ENCODE measurements at places on chromosomes 6 and 20.

DNA sequence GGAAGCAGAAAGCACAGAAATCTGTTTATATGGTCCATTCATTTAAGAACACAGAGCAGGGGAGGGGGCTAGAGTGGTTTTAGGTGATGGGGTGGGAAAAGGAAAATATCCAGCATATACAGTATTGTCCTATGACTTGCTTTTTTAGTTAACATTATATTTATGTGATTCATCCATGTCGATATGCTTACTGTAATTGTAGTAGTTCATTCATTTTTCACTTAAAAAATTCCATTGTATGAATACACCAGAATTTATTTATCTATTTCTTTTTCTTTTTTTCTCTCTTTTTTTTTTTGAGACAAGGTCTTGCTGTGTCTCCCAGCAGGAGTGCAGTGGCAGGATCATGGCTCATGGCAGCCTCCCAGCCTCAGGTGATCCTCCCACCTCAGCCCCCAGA, 9.6 kb upstream of the PRIM2 start:
- no peak for DNase-seq

DNA sequence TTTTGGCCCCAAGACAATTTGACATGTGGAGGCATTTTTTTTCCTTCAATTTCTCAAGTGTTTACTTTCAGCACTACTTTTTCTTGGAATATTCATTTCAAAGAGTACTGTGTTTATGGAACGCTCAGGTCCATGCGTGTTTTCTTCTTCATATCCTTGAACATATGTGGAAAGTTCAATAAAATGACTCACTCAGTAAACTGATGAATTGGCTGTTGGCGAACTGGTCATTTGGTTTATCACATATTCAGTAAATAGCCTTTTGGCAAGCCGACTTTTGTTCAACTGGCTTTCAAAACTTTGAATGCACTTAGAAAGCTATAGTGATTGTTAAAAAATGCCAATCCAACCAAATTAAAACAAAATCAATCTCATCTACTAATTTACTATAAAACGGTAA, 964.6 kb upstream of the SLC35B3 start:
- DNase-seq = no peak

GRCh38 chr6:37008484-37009465, 3.3 kb downstream of the FGD2 start:
- no peak for DNase-seq

DNA sequence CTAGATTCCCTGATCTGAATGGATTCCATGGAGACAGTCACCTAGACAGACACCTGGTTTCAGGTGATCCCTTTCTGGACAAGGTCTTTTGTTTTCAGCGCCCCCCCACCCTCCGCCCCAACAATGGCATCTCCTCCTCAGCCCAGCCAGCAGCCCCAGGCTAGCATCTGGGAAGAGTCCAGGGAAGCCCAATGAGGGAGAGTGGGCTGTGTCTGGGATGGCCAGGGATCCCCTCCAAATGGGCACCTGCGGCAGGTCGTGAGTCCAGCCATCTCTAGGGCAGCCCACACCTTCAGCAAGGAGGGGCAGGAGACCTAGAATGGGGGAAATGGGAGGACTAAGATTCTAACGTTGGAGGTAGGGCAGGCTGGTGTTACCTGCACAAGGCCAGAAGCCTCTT, 1.2 kb upstream of the SLC24A3 start:
- no peak for DNase-seq

GRCh38 chr6:39407446-39407993, 85.0 kb upstream of the KCNK16 start:
- no peak for DNase-seq

- no peak for DNase-seq
These were observed 54.3 kb downstream of the MKKS start for GRCh38 chr20:10379761-10380160.

GRCh38 chr6:11771473-11772048, 7.0 kb downstream of the ADTRP start:
- no peak for DNase-seq

DNA sequence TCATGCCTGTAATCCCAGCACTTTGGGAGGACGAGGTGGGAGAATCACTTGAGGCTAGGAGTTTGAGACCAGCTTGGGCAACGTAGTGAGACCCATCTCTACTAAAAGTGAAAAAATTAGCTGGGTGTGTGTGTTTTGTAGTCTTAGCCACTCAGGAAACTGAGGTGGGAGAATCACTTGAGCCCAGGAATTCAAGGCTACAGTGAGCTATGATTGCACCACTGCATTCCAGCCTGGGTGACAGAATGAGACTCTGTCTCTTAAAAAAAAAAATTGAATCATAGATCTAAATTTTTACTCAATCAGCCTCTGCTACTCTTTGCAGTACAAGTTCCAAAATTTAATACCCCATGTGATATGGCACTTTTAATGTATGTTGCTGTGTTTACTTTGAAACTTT, 121.6 kb downstream of the ARMC2 start:
- no peak for DNase-seq

- DNase-seq = no peak
These were observed 403.1 kb upstream of the ID4 start for GRCh38 chr6:19434065-19434464.

- no peak for DNase-seq
These were observed at the start of gene INSM1 for GRCh38 chr20:20367575-20368417. Gene INSM1 (plus strand): TSS chr20:20368104. CDS start chr20:20368268, 164 bp downstream.

- DNase-seq = no peak
These were observed 154.1 kb downstream of the FOXA2 start for GRCh38 chr20:22430154-22430745.

DNA sequence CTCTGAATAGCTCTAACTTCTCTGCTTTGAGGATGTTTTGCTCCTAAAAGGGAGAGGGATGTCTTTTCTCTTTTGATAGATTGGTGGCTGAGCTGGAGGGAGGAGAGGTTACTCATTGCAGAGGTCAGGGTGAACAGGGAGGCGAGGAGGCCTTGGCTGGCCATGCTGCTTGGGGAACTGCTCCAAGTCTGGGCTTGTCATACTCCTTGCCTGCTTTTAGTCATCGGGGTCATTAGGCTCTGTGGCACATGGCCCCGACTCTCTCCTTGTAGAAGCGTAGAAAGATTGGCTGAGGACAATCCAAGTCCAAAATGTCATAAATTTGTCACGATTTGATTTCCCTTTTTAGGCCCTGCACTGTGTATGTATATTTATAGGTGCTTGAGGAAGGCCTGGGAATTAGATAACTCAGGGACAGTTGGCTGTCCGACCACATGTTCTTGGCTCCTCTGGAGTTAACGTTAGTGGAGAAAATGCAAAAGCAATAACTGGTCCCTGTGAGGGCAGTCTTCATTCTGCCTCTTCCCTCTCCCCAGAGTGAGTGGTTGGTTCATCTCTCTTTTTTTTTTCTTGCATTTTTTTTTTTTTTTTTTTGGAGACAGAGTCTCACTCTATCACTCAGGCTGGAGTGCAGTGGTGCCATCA, 160.1 kb downstream of the SCP2D1 start:
- DNase-seq = no peak

GRCh38 chr6:159844737-159845645, 44.9 kb downstream of the PNLDC1 start:
- no peak for DNase-seq

DNA sequence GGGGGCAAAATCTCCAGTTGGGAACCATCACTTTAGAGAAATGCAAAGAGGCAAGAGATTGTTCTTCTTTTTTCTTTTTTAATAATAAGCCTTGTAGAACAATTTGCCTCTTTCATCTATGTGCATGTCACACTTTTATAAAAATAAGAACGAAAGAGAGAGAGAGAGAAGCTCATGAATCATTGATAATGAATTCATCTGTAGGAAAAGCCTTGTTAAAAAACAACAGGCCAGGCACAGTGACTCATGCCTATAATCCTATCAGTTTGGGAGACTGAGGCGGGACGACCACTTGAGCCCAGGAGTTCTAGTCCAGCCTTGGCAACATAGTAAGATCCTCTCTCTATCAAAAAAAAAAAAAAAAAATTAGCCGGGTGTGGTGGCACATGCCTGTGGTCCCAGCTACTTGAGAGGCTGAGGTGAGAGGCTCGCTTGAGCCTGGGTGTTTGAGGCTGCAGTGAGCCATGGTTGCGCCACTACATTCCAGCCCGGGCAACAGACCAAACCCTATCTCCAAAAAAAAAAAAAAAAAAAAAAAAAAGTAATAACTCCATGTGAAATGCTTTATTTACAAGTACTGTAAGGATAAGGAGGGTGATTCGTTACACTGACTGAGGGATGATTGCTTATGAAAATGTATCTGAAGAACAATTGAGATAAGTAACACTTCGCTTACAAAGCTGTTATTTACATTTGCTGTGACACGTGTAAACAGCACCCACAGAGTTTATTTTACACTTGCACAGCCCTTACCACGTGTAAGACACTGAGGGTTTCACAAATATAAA, 6.0 kb downstream of the CCN5 start:
- no peak for DNase-seq

- DNase-seq = no peak
These were observed 11.6 kb downstream of the TMEM200A start for GRCh38 chr6:130377371-130377770.

GRCh38 chr6:107020239-107020638, 7.8 kb upstream of the MTRES1 start:
- DNase-seq = no peak

GRCh38 chr6:54255886-54256285, 52.4 kb upstream of the TINAG start:
- DNase-seq = no peak

DNA sequence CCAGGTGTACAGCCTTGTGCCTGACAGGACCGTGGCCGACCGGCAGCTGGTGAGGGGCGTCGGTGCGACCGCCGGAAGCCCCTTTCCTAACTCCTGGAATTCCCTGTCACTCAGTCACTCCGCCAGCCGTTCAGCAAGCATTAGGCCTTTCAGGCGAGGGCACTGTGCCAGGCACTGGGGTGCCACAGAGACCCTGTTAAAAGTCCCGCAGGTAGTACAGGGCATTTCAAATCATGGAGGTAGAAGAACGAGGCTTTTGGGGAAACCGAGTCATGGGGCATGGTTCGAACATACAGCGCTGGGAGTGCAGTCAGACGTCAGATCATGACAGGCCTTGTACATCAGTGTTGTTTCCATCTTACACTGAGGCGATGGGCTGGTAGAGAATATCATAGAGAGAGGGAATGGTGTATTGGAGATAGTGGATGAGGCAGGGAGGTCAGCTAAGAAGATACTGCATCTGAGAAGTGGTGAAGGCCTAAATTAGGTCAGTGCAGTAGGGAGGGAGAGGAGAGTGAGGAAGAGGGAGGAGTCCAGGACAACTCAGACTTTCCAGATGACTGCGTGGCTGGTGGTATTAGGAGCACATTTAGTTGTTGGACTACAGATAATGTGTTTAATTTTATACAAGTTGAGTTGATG, 892 bp upstream of the DXO start:
- DNase-seq = no peak

- DNase-seq = no peak
These were observed 49.4 kb downstream of the ORC3 start for GRCh38 chr6:87639373-87639772.

DNA sequence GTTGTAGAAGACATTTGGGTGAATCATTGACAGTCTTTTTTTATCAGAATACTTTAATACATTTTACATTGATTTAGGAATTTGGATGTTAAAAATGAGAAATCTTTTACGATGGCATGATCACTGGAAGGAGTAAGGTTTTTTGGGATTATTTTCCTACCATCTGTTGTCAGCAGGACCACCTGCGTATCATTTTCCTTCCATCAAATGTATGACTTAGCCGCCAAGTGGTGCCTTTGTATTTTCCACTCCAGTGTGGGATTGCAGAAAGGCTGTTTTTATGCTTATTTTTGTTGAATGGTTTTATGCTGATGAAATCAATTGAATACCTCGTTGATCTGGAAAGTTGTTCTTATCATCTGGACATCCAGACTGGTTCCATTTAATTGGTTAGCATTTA, 35.8 kb downstream of the AKAP12 start:
- no peak for DNase-seq

- DNase-seq = no peak
These were observed 40.1 kb downstream of the CDH22 start for GRCh38 chr20:46268131-46268614.

DNA sequence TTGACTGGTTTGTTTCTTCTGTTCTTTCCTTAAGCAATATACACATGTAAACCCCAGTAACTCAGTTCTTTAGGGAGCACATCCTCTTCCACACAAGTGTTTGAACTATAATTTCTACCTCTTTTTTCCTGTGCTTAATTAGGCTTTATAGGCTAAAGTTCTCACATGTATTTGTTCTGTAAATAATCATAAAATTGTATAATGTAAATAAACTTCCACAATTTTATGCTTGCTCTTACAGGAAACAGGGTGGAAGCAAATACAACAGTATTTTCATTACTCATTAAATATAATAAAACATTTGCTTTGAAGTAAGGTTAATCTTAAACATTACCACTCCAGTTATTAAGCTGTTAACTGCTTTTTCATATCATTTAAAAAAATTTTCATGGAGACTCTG, 26.9 kb downstream of the GPRC6A start:
- no peak for DNase-seq

DNA sequence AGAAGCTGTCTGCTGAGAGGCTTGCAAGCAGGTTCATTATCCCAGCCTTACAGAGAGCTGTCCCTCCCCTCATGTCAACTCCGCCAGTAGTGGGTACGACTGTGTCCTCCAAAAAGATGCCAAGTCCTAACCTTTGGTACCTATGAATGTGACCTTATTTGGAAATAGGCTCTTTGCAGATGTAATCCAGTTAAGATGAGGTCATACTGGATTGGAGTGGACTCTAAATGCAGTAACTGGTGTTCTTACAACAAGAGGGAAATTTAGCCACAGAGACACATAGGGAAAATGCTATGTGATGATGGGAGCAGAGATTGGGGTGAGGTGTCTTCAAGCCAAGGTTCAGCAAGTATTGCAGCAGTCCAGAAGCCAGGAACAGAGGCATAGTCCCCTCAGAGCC, 90.8 kb upstream of the FOXP4 start:
- DNase-seq = no peak

DNA sequence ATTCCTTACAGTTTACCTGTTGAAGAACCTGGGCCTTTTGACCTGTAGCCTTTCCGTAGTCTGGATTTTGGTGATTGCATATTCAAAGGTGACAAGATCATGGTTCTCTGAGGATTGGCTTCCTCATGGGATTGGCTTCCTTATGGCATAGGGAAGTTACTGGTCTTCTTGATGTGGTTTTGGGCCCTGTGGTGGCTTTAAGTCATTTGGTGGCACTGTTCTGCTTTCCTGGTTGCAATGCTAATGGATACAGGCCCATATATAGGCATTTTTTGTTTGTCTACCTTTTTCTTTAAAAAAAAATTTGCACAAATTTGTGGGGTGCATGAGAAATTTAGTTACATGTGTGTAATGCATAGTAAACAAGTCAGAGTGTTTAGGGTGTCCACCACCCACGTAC, 185.7 kb downstream of the CDKAL1 start:
- no peak for DNase-seq

GRCh38 chr6:38113825-38114576, 294.5 kb downstream of the ZFAND3 start:
- DNase-seq = no peak

DNA sequence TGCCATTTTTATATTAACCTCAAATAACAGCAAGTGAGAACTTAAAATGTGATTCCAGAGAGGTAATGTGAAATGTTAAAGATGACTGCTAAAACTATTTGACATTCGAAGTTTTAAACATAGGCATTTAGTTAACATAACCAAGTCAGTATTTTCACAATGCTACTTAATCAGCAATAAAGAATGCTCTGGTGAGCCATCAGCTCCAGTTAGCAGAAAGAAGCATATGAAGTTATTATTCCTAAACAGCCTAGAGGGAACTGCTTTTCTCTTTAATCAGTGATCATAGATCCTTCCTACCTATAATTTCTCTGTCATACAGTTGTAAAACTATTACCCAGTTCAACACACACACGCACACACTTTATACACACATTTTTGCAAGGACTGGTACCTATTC, 60.1 kb downstream of the MMS22L start:
- DNase-seq = no peak

- DNase-seq = no peak
These were observed 210.8 kb downstream of the TBC1D7 start for GRCh38 chr6:13117570-13117969.
